ENCODE measurements at places on chromosomes 4 and X.

DNA sequence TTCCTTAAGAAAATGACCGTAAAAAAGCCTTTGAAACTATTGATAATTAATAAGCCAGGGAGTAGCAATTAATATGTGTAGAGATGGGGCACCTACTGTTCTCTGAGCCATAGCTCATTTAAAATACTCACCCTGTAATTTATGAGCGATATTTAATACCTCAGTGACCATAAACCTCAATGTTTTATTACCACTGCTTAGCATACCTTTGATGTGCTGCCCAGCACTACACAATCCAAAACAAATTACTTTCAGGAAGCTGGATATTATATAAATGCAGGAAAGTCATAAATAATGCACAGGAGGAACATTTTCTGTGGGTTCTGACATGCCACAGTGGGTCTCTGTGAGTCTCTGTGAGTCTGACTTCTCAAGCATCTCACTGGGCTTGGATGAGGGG, 166.1 kb upstream of the RPL34 start:
- no peak for DNase-seq

GRCh38 chr4:81808011-81808672, 336.4 kb upstream of the RASGEF1B start:
- DNase-seq = no peak

DNA sequence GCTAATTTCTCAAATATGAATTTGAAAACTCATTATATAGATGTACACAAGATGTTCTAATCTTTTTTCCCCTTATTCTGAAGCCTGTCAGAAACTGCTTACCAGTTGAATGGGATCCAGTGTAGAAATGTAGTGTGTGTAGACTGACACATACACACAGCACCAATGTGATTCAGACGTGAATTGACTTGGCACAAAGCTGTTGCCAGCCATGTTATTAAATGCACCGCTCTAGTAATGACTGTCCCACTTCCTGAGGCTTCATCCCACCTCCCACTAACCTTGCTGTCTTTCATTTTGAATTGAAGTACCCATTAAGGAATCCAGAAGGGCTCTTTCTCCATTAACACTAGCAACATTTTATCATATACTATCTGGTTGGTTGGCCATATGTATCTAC, 146.6 kb downstream of the PPA2 start:
- no peak for DNase-seq

DNA sequence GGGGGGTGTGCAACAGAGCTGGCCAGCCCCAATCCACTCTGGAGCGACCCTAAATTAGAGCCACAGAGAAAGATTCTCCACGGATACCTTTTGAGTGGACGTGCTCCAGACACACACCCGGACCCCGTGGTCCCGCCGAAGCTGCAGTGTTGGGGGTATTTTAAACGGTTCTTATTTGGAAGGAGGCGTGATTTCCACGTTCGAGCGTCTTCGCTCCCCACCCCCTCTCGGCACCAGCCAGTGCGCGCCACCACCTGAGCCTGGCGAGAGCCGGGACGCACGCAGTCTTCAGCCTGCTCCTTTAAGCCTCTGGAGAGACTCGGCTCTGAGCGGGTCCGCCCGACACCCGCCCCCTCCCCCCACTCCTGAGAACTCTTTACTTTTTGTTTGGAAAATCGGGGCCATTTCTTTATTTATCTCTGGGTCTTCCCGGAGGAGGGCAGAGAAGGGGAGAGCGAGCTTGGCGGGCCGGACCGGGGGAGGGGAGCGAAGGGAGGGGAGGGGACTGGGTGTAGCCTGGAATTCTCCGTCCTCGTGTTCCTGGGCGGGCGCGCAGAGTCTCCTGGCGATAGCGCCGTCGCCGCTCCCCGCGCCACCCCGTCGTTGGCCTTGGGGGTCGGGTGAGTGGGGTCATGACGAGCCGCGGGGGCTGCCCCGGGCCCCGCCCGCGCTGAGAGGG, 668 bp upstream of the PTCHD1 start:
- no peak for DNase-seq

DNA sequence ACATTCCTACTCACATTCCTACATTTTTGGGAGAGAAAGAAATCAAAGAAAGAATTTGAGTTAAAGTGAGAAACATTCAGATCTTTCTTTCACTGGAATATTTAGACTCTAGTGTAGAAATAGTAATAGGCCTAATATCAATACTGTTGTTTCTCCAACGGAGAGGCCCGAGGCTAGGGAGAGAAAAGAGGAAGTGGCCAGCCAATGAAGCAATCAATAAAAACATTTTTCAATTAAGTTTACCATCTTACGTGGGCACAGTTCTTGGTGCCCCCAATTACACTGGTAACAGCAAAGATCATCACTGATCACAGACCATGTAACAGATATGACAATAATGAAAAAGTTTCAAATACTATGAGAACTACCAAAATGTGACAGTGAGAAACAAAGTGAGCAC, 281.4 kb downstream of the GPM6A start:
- no peak for DNase-seq

- DNase-seq = no peak
Measured at GRCh38 chr4:14912426-14912825, 89.9 kb upstream of the CPEB2 start.

GRCh38 chr4:76035141-76035540, 729 bp downstream of the CXCL11 start:
- DNase-seq = no peak

DNA sequence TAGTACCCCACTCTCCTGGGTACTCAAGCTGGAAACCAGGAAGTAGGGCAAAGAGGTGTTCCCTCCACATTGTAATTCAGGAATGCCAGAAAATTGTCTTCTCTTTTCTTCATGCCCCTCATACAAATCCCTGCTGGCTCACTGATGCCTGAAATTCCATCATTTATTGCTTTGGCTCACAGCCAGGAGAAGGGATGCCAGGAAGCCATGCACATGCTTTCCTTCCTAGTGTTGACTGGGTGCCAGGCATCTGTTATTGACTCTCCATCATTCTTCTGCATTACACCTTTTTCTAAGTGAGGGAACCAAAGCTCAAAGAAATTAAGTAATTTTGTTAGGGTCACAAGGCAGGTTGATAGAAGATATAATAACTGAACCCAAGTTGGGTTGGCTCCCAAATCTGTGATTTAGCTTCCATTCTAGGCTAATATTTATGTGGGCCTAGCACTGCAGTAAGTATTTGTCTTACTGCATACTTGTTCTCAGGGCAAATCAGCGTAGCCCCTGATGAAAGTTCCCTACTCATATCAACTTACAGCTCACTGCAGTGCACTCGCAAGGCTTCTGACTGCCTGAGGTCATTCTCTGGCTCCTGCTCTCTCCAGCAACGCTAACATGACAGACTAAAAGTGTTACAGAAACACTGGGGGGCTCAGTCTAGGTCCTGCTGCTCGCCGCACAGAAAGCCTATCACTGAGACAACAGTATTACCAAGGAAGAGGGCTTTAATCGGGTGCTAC, 89.0 kb downstream of the TRAPPC11 start:
- no peak for DNase-seq

DNA sequence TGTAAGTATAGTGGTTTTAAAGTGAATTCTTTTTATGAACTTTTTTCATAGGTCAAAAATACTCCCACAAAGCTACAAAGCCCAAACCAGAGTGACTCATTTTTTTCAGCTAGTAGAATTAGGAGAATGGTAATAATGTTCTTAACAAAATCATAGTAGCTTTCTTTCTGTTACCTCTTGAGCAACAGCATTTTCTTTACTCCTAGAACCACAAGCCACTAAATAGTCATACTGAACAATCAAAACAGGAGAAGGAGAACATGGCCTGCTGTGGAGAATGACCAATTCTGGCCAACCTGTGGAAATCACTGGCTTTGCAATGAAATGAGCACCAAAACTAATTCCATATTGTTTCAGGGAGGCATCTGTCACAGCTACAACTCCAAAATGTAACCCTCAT, 112.9 kb downstream of the AMMECR1 start:
- DNase-seq = no peak

DNA sequence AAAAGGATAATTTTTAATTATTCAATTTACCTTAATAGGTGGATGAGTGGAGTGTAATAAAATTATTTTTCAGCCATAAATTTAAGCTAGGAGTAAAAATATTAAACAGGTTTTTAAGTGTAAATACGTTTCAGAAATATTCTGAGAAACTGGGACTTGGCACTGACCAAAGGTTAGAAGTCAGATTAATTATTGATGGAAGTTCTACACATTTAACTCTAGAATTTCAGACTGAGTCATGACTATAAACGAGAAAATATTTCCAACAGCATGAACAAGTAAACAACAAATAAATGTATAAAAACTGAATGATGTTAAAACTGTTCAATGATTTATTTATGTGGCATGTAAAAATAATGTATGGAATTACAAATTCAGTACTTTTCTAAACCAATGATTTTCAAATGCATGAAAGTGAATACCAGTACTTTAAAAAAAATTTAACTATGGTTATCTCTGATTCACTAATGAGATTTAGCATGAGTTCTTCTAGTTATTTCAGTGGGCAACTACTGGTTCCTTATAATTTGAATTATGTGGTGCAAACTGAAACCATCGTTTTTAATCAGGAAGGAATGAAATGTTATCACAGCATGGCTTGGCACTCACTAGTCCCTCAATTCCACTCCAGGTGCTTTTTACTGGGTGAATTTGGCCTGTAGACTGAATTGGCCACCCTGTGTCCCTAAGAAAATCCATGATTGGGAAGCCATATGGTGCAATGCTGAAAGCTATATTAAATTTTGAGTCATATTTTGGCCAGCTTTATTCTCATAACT, 244.2 kb downstream of the FSTL5 start:
- no peak for DNase-seq

- no peak for DNase-seq
Measured at GRCh38 chr4:21467551-21467950, 481.0 kb downstream of the KCNIP4 start.

DNA sequence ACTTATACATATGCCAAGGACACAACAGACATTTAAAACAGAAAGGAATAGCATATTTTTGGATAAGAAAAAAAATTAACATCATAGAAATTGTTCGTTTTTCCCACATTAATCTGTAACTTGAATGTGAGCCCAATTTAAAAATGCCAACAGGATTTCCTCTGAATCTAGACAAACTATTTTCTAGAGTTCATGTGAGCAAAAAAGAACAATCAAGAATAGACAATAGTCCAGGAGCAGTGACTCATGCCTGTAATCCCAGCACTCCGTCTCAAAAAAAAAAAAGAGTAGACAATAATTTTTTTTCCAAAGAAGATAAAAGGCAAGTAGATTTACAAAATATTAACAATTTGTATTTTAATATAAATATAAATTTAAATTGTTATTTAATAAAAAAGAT, 73.7 kb upstream of the DUSP21 start:
- no peak for DNase-seq

- DNase-seq = no peak
Measured at GRCh38 chrX:114710571-114710970, 126.7 kb downstream of the HTR2C start.

DNA sequence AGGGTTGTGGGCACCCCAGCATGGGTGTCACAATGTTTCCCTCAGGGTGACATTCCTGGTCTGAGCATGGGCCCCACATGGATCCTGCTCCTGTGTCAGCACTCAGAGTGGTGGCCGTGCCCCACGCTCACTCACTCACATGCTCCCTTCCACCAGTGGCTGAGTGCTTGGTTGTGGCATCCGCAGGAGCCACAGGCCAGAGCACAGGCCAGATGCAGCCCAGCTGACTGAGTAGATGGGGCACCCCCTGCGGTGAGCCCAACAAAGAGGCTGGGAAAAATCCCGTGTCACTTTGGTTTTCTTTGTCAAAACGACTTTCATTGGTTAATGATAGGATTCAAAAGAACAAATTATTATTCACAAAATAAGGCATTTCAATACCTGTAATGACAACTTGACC, 204.6 kb upstream of the ANXA10 start:
- no peak for DNase-seq

GRCh38 chr4:6206771-6207290, 6.5 kb upstream of the JAKMIP1 start:
- DNase-seq = no peak

DNA sequence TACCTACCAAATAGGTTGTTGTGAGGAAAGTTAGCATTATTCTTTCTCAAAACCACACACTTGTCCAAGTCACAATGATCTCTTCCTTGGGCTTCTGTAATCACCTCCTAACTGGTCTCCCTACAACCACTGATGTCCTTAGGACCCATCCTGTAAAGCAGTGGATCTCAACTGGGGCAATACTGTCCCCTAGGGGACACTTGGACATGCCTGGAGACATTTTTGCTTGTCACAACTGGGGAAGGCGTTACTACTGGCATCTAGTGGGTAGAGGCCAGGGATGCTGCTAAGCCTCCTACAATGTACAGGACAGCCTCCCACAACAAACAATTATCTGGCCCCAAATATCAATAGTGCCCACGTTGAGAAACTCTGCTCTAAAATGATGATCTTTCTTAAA, 118.7 kb upstream of the AP1S2 start:
- DNase-seq = no peak

- DNase-seq = no peak
Measured at GRCh38 chr4:118381902-118382301, 29.1 kb upstream of the PRSS12 start.

DNA sequence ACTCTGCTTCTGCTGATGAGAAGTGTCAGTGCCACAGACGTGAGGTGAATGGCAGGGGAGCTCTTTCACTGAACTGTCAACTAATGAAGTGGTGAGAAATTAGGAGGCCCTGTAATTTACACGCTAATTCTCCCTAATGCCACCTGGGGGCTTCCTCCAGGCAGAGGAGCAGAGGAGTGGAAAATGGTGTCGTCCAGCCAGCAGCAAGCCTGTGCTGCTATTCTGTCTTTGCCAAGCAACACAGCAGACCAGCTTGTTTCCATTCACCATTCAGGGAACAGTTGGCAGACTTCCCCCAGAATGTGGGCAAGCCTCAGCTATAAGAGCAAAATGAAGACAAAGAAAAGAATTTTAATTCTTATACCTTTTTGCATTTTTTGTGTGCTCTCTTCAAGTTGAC, 245.2 kb upstream of the TET2 start:
- DNase-seq = no peak

DNA sequence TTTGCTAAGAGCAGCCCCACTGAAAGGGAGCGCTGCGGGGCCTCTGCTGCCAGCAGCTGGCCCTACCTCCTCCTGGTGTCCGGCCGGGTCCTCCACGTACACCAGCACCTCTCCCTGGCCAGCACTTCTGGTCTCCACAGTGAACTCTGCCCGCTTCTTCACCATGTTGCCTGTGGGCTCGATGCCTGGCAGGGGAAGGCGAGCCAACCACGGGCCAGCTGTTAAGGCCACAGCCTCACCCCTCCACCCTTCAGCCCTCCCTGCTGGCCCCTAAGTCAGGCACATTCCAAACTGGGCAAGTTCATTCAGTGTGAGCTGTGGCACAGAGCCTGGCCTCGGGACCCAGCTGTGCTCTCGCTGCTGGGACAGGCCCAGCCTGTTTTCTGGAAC, 7.8 kb downstream of the FLNA start:
- no peak for DNase-seq

GRCh38 chrX:136761421-136761820, 19.3 kb downstream of the ARHGEF6 start:
- DNase-seq = no peak

GRCh38 chr4:16794816-16795445, 103.5 kb downstream of the LDB2 start:
- DNase-seq = no peak

GRCh38 chrX:34275699-34276098, 143.6 kb upstream of the FAM47A start:
- DNase-seq = no peak

All from activated T-cell treated with anti-CD3 and anti-CD28 coated beads, Interleukin-2, amount 50 U/mL, for 1 hour (primary cell).